ENCODE measurements at places on chromosomes 16 and 17.

DNA sequence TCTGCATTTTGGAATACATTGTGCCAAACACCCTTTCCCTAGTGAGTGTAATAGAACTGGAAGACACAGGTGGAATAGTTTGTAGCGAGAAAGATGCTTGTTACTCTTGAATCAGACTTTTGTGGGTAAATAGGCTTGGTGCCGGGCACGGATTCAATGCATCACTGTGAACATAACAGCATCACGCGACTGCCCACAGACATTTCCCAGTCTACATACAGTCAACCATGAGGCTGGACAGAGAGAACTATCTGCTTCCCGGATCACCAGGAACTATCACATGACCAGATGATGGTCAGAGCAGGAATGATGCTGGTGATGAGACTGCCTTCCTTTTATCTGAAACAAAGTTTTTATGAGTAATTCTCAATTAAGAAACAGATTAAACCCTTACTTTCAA is 397 bp upstream of the KRTAP9-2 start:
- DNase-seq: no peak

DNA sequence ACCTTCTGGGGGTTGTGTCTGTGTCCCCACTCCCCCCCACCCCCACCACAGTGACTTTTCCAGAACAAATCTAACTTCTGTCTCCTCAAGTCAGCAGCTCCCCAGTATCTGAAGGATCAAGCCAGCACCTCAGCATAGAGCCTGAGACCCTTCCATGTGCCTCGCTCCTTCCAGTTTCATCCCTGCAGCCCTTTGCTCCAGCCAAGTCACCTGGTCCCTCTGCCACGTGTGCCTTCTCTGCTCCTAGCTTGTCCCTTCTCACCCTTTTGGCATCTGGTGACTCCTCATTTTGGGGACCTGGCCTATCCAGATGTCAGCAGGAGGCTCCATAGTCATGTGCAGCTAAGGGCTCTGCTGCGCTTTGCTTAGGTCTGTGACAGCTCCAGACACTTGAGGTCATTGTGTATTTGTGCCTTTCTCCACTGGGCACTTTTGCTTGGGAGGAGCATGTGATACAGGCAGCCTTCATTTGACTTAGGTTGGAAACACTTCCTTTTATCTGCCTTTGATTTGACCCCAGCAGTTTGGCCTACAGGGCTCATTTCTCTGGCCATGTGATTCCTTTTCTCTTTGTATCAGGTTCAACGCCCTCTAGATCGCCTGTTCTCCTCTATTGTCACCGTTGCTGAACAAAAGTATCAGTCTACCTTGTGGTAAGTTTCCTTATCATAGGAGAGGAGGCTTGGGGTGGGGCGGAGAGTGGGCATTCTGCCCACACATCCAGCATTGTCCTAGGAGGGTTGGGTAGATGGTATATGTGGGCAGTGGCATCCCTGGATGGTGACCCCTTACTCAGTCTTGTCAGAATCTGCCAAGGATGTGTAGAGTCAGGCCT is 7.1 kb upstream of the NFATC3 start:
- no peak for DNase-seq

GRCh38 chr17:18031955-18032354 is 7.0 kb downstream of the ATPAF2 start:
- DNase-seq: no peak

DNA sequence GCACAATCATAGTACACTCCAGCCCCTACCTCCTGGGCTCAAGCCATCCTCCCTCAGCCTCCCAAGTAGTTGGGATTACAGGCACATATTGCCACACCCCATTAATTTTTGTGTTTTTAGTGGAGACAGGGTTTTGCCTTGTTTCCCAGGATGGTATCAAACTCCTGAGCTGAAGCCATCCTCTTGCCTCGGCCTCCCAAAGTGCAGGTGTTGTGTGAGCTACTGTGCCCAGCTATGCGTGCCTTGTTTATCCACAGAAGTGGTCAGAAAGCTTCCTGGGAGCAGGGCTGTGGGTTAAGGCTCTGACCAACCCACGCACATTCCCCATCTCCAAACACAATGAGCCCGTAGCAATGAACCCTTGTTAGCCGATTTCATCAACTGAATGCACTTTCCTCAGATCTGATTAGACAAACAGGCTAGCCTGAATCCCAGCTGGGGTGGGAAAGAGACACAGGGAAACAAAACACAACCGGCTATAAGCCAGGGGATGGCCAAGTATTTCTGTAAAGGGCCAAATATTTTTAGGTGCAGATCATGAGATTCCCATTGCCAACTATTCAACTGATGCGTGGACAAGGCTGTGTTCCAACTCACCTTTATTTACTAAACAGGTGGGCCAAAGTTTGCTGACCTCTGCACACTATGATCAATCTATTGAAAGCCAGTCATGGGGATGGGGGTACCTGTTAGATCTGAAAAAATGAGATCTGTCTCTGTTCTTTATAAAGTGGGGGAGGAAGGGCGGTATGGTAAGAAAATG is 193.6 kb downstream of the CPPED1 start:
- no peak for DNase-seq

- no peak for DNase-seq
These were observed 20.3 kb downstream of the TRIM25 start for GRCh38 chr17:56893503-56893902.

DNA sequence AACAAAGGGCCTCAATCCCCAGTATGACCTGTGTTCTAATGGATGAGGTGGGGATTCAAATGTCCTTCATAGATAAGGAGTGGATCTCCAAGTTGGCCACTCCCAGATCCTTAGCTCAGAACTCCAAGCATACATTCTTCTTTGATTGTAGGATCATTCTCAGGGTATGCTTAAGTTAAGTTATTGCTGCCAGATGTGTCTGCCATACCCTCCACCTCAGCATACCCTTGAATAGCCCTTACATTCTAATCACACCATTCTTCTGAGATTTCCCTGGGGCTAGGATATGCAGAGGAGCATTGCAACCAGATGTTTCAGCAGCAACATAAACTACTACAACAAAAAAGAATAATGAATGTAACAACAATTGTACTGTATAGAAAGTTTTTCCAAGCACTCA is 1.6 kb upstream of the KRTAP2-4 start:
- no peak for DNase-seq

GRCh38 chr17:7501729-7502128 is 17.6 kb downstream of the POLR2A start:
- DNase-seq: no peak

DNA sequence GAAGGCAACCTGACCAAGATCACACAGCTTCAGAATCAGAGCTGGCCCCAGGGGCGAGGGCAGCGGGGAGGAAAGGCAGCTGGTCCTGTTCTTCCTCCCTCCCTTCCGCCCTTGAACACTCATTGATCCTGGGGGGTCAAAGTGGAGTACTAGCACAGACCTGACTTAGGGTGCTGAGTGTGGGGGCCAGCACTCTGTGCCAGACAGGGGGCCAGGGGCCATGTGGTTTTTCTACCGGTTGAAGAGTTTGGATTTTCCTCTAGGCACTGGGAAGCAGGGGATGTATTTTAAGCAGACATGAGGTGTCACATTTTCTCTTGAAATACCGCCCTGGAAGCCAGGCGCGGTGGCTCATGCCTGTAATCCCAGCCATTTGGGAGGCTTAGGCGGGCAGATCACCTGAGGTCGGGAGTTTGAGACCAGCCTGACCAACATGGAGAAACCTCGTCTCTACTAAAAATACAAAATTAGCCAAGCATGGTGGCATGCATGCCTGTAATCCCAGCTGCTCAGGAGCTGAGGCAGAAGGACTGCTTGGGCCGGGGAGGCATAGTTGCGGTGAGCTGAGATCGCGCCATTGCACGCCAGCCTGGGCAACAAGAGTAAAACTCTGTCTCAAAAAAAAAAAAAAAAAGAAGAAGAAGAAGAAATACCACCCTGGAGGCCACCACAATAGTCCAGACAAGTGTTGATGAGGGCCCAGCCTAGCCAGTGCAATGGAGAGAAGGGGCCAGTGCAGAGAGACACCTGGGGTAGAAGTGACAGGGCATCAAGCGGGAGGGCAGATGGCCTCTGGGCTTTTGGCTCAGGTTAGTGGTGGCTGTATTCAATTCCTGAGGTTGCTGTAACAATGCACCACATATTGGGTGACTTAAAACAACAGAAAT is 15.3 kb downstream of the OSBPL7 start:
- no peak for DNase-seq

- DNase-seq: no peak
These were observed 282.3 kb upstream of the CCL2 start for GRCh38 chr17:33972763-33973162.

DNA sequence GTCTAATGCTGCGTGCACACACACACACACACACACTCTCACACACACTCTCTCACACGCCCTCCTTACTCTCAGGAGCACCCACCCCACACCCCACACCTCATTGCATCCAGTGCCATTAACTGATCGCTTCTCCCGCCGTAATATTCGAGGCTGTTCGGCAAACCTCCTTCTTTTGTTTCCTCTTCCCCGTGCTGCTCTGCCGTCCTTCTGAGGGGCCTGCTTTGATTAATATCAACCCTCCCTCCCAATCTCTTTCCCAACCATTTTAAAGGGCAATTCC is 156.2 kb upstream of the TNRC6C start:
- DNase-seq: no peak

All from activated CD4-positive, alpha-beta T cell treated with anti-CD3 and anti-CD28 coated beads for 24 hours (primary cell).